ENCODE measurements at places on chromosomes 7 and 10.

GRCh38 chr7:98864731-98865453 is 4.9 kb downstream of the TMEM130 start:
- no peak for DNase-seq

GRCh38 chr7:122132341-122132740 is 11.7 kb downstream of the AASS start:
- no peak for DNase-seq

- no peak for DNase-seq
Measured at GRCh38 chr7:154638286-154638685, 364.6 kb downstream of the PAXIP1 start.

DNA sequence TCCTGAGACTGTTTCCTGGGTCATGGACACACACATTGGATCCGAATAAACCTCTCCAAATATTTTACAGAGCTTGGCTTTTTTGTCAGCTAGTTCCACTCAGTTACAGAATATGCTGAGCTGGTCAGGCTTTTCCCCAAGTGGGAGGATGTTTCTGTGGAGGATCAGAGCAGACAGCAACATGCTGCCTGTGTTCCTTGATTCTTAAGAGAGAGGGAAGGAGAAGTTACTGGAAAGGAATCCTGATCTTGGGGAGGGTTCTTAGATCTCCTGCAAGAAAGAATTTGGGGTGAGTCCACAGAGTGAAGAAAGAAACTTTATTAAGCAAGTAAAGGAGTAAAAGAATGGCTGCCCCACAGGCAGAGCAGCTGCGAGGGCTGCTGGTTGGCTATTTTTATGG is 76.8 kb upstream of the RPA3 start:
- DNase-seq: no peak

DNA sequence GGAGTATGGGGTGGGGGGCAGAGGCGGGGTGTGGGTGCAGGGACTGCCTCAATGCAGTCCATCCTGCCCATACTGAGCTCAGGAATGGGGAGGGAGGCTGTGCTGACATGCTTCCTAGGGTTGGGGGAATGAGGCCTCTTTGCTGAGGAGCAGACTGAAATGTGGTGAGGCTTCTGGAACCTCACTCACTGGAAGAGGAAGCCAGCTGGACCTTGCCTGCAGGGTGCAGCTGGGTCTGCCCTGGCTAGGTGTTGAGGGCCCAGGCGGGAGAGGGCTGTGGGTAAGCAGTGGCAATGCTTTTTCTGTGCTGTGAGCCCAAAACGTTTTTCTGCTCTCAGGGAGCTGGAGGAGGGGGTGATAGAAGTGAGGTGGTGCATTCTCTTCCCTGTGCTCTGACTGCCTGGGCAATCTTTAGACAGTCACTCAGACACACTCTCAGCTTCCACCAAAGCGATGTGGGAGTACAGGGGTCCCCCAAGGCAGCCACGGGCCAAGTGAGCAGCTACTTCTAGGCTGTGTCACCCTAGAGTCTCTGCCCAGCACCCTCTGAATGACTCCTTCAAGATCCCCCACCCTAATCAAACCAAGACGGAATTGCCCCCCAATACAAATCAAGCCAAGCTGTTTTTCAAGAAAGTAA is 41.1 kb upstream of the BMPR1A start:
- DNase-seq: no peak

DNA sequence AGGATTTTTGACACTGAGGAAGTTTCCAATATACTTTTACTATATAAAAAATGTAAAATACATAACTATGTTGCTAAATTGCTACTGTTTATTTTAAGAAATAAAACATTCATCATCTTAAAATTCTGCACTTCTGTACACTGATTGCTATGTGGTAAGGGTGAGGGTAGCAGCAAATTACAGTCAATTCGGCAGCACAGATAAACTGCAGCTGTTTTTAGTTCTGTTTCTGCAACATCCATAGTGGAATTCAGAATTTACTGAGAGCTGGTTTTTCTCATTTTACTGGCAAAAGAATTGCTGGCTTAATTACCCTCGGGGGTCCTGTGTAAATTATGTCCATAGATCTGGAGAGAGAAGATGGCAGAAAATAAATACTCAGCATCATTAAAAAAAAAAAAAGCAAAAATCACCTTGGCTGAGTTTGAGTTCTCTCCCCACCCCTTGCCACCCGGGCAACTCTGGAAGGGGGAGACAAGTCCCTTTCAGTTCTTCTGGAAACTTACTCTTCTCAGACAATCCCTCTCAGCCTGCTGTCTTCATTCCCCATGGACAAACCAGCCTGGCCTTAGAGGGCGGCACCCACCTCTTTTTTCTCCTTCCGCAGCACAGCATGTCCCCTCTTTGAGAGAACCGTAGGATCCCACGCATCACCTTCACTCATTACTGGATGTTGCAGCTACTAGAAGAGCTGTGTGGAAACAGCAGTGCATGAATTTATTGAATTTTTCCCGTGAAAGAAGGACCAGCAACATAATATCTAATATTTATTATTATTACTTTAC is 501.1 kb upstream of the CELF2 start:
- DNase-seq: no peak

DNA sequence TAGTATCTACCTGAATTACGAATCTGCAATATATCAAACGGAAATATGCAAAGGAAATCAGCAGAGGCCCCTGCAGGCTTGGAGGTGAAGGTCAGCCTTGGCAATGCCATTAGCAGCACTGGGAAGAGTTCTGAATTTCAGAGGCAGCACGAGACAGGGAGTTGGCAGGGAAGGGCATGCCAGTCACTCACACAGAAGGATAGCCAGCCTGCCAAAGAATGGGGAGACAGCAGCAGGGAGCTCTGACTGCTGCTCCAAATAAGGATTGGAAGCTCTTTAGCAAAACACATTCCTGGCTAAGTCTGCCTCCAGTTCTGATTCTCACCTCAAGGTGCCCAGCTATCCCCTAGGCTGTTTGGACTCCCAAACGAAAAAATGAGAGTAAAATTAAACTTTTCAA is 188.0 kb downstream of the PDE1C start:
- no peak for DNase-seq

DNA sequence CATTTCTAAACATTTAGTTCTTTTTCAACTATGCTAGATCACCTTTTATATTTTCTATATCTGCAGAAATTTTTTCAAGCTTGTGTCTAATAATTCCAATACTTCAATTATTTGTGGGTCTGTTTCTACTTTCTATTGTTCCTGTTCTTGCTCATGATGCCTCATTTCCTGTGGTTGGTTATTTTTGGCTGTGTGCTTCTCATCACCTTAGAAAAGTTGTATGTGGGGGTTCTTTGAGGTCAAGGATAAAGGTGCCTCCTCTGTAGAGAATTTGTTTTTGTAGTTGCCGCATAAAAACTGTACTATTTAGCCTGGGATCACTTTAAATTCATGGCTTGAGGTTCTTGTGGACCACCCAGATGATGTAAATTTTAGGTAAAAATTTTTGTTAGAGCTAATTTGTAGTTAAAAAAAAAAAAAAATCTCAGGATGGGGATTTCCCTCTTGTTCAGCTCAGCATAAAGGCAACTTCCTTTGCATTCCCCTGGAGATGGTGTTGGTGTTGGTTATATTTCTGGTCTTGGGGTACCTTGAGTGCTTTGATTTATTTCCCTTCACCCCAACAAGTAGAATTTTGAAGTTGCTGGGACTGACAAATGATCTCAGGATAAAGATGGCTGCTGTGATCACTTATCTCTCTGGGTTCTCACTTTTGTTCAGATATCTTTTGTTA is 27.0 kb upstream of the JAZF1 start:
- no peak for DNase-seq

- no peak for DNase-seq
Measured at GRCh38 chr10:44960088-44960460, 472 bp downstream of the RASSF4 start.

DNA sequence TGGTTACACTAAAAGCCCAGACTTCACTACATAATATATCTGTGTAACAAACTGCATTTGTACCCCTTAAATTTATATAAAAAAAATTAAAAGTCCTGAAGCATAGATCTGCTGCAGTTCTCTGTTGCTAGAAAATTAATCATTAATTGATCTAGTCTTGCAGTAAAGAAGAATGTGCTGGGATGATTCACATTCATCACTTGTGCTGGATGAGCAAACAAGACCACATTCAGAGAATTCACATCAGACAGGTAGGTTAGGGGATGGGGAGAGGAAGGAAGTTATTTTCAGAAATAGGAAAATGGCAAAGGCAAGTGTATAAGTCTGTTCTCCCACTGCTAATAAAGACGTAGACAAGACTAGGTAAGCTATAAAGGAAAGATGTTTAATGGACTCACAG is 1019.0 kb downstream of the KCNMA1 start:
- DNase-seq: no peak

- DNase-seq: no peak
Measured at GRCh38 chr10:31413325-31413724, 94.3 kb downstream of the ZEB1 start.

DNA sequence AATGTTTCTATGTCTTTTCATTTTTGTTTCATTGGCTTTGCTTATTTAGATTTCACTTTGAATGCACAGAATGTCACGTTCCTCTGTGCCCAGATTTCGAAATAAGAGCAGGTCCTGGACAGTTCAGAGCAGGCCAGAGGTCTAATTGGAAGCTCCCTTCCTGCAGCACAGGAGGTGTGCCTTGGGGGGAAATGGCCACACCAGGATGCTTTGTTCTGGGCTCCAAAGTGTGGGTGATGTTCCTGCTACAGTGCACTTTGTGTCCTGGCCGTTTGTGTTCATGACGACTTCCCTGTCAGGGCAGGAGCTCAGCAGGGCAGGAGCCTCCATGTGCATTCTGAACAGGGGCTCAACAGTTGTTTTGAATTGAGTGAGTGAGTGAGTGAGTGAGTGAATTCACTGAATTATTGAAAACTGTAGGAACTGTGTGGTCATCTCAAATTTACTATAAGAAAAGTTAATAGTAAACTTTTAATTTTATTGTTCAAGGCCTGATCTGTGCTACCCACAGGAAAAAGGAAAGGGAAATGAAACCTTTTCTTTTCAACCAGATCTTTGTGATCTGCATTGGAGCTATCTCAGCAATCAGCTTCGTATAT is 109.5 kb upstream of the GJD4 start:
- DNase-seq: no peak

GRCh38 chr10:6465854-6466601 is 114.0 kb downstream of the PRKCQ start:
- no peak for DNase-seq

GRCh38 chr10:124717911-124718741 is 26.1 kb downstream of the FAM53B start:
- peak; percentile 12 for DNase-seq

DNA sequence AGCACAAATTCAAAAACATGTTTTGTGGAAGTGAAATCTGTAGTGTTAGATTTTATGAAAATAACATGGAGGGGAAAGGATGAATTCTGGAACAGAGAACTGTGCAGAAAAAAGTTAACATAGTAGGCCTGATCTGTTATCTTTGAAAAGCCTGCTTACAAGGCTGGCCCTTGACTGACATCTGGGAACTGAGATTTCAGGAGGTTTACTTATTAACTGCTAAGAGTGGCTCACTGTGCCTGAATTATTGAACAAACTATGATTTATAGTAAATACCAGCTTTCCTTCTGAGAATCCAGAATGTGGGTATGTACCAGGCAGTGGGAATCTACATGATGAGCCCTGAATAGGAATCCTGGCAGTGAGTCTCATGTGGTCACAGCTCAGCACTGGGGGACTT is 30.5 kb downstream of the NSUN6 start:
- DNase-seq: no peak

- DNase-seq: no peak
Measured at GRCh38 chr7:154837622-154838021, 165.3 kb downstream of the PAXIP1 start.

DNA sequence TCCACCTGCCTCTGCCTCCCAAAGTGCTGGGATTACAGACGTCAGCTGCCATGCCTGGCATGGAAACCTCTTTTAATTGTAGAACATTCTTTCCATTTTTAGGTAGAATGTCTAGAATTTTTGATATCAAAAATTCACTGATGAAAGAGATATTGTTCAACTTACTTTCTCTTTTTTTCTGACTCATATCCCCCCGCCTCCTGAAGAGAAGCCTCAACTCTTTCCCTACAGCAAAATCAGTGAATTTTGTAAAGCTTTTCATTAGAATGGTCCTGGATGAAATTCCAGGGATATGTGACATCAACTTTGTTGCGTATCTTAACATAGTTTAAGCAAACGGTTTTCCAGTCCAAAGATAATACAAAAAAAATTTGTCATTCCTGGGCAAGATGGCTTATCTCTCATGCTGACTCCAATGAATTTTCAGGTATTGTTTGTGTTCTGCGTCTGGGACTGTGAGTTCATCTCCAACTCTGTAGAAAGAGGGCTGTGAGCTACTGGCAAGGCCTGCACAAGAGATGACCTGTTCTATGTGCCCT is 256.8 kb downstream of the BMPER start:
- DNase-seq: no peak

DNA sequence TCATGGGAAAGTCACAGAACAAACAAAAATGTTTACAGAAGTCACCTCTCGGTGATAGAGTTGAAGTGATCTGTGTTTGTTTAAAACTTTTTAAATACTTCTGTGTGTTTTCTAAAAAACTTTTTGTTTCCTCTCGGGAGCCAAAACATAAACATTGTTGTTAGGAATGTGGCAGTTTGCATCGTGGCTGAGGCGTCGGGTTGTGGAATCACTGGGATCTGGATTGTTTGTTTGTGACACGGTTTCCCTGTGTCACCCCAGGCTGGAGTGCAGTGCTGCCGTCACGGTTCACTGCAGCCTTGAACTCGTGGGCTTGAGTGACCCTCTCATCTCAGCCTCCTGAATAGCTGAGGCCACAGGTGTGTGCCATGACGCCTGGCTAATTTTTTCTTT is 29.0 kb upstream of the SUN1 start:
- DNase-seq: no peak

DNA sequence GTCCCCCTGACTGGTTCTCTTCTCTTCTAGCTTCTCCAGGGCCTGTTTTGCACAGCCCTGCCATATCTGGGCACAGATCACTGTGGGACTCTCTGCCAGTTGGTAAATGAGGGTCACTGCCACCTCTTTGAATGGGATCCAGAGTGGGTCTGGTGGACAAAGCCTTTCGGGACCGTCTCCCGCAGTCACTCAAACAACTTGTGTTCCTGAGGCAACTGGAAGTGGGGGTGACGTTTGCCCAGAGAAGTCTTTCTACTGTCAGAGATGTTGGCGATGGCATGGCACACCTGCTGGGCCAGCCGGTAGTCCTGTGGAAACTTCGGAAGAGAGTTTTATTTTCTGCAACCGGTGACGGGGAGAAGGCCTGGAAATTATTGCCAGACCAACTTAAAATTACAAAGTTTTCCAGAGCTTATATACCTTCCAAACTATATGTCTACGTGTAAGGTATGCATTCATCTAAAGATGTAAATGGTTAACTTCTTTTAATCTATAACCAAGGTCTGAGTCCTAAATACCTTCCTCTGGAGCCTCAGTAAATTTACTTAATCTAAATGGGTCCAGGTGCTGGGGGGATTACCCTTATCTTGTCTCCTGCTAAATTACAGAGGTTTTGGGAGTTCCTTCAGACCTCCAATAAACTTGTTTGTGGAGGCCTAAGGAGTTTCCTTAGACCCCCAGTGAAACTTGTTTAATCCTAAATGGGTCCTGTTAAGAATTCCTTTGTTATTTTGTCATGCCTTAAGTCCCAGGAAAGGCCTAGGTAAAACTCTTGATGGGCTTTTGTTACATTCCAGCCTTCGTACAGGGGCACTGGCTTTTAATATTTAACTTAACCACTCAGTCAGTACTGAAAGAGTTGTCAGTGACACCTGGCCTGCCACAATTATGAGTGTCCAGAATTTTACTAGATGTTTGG is 94.0 kb downstream of the NPSR1 start:
- DNase-seq: no peak
